Activated CD8-positive, alpha-beta T cell treated with anti-CD3 and anti-CD28 coated beads, Interleukin-2, amount 10 ng/mL, durations not matched to agents 7 days and 5 days (primary cell): ENCODE measurements at places on chromosomes 11 and 22. TPM values are rescaled to one million over a fixed set of nuclear protein-coding genes. Genes with fewer than 3 reads are reported as not detected.

The ANGPTL5 gene
- total RNA-seq = not detected

The KDM4D gene
- 0.89 TPM for total RNA-seq

The MS4A3 gene
- total RNA-seq = not detected

The ZFTA gene
- 5.6 TPM for total RNA-seq

The OR10D3 gene
- total RNA-seq = not detected

The DESI1 gene
- 35.2 TPM for total RNA-seq

The KCNJ4 gene
- total RNA-seq = not detected

The HORMAD2 gene
- not detected for total RNA-seq

The NUP160 gene
- total RNA-seq = 70.8 TPM

The APOL5 gene
- not detected for total RNA-seq

The GSTT2B gene
- total RNA-seq = not detected

The GAB2 gene
- total RNA-seq = 7.6 TPM

The SLC17A6 gene
- not detected for total RNA-seq

DNA sequence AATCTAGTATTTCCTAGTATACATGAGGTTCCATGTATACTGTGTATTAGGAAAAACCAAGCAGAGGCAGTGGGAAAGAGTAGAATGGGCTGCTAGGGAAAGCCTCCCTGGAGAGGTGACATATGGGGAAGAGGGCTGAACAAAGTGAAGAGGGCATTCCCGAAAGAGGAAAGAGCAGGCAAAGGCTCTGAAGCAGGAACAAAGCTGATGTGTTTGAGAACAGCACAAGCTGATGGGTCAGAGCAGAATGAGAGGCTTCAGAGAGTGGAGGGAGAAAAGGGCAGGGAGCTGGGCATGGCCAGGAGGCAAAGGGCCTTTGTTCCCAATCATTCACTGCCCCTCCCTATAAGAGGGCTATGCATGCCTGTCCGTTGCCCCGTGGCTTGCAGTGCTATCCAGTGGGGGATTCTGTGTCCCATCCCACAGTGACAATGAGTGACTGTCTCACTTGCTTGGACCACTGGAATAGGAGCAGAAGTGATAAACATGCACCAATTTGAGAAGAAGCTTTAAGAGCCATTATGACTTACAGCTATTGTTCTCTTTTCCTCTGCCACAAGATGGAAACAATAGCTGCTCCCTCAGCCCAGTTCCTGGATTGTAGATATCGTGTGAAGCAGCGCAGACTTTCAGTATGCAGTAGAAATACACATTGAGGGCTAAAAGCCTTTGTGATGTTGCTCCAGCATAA is 39.6 kb downstream of the GALNT18 start:
- DNase-seq = no peak

- no peak for DNase-seq
Observed at GRCh38 chr11:122025757-122026156, 90.3 kb downstream of the BLID start.

DNA sequence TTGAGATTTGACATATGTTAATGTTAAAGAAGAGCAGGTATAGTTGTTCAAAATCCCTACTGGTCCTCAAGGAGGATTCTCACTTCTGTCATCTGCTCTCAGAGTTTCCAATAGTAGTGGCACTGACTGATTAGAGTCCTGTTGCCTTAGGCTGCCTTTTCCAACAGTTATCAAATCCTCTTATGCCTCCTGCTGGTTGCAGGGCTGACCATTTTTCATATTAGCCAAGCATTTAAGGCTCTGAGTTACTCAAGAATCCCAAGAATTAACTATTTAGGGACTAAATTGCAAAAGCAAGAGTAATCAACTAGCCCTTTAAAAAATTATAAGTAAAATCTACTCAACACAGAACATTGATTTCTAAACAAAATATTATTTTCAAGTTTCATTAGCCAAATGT is 212.0 kb upstream of the CHORDC1 start:
- no peak for DNase-seq

DNA sequence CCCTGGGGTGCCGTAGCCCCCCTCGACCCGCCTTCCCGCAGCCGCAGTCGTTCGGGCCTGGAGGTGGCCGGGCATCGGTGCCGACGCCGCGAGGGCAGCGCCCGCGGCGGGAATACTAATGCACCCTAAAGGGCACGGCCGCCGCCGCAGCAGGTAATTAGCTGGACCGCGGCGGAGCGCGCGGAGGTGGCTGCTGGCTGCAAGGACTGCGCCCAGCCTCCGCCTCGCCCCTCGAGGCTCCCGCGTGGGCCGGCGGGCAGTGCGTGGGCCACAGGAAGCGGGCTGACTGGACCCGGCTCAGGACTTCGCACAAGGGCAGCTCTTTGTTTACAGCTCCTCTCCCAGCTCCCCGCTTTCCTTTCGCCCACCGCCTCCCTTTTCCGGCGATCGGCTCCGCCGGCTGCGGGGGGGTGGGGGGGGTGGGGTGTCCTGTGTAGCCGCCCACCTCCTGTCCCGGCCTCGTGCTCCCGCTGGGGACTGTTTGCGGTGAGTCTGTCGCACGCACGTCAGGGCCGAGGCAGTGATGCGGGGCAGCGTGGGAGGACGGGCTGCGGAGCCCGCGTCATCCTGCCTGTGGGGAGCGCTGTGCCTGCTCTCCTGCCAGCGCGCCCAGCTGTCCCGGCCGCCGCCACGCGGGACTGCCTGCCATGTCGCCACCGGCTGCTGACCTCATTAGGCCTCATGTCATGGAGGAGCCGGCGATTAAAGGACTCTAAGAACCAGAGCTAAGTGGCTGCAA is 53.2 kb downstream of the GRIK4 start:
- DNase-seq = peak; percentile 22

DNA sequence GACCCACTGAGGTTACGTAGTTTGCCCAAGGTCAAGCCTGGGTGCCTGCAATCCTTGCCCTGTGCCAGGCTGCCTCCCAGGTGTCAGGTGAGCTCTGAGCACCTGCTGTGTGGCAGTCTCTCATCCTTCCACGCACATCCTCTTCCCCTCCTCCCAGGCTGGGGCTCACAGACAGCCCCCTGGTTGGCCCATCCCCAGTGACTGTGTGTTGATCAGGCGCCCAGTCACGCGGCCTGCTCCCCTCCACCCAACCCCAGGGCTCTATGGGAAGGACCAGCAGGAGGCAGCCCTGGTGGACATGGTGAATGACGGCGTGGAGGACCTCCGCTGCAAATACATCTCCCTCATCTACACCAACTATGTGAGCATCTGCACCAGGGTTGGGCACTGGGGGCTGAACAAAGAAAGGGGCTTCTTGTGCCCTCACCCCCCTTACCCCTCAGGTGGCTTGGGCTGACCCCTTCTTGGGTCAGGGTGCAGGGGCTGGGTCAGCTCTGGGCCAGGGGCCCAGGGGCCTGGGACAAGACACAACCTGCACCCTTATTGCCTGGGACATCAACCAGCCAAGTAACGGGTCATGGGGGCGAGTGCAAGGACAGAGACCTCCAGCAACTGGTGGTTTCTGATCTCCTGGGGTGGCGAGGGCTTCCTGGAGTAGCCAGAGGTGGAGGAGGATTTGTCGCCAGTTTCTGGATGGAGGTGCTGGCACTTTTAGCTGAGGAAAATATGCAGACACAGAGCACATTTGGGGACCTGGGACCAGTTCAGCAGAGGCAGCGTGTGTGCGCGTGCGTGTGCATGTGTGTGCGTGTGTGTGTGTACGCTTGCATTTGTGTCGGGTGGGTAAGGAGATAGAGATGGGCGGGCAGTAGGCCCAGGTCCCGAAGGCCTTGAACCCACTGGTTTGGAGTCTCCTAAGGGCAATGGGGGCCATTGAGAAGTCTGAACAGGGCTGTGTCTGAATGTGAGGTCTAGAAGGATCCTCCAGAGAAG is 1.6 kb downstream of the GSTP1 start:
- no peak for DNase-seq

- no peak for DNase-seq
Observed at GRCh38 chr11:123439616-123440015, 9.5 kb downstream of the GRAMD1B start.

DNA sequence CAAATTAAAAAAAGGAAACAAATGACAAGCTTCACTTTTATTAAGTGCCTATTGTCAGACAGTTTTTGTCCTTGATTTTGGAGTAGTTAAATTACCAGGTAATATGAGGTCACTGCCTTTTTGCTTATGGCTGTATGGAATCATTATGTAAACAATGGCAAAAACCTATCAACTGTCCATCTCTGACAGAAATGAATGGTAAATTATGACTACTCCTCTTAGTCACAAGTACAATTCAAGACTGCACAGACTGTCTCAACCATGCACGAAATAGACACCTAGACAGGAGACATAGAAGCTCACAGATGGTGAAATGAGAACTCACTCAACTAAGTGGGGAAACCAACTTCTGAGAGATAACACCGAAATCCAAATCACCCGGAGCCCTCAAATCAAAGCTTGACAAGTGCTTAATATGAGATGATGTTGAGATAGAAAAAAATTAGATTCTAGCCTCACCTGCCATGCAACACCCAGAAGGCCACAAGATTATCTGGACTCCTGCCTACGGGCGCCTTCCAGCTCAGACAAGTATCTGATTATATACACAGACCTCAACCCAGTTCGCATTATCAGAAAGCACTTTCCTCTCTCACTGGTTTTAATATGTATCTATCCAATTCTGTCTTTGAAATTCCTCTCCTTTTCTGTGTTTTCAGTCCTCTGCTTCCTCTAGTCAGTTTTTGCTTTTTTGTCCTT is 199.3 kb downstream of the CADM1 start:
- no peak for DNase-seq

- no peak for DNase-seq
Observed at GRCh38 chr11:1072821-1073231, 1.8 kb upstream of the MUC2 start.

DNA sequence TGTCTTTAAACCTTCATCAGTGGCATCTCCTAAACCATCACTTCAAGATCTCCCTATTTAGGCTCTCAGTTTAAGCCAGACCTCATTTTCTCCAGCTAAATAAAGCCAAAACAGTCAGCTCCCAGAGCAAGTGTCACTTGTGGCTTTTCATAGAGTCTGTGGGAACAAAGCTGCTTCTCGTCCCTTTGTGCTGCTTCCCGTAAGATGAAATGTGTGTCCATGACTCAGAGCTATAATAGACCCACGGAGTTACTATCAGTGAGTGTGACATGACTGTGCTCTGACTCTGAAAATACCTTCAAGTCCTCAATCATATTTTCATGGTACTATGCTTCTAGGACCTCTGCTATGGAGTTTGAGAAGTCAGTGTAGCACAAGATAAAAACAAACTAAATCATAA is 57.3 kb upstream of the SLN start:
- no peak for DNase-seq

GRCh38 chr22:40400159-40400558 is 29.8 kb downstream of the SGSM3 start:
- peak; percentile 82 for DNase-seq

DNA sequence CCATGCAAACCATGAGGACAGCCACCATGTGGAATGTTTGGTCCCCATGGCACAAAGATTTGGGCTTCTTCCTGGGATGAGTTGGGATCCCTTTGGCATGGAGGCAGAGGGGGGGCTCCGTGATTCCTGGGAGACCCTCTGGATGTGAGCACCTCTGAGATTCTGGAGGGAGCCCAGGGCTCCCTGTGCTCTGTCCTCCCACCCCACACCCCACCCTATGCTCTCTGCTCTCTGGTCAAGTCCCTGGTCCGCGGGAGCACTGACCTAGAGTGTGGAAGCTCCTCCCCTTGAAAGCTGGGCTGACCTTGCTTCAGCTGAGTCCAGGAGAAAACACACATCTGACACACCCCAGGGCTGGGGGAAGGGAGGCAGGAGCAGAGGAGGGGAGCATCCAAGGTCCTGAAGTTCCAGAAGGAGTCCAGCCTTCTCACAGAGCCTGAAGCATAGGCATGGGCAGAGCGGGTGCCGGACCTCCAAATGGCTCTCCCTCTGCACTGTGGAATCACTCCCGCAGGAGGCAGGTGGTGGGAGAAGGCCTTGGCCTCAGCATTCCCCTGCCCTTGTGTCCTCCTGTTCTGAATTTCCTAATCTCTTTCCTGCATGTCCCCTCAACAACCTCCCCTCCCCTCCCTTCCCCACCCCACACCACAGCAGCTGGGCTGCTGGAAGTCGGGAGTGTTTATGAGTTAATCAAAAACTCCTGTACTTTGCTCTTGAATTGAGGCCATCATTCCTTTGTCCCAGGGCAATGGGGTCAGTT is 25.7 kb upstream of the OAF start:
- DNase-seq = no peak

DNA sequence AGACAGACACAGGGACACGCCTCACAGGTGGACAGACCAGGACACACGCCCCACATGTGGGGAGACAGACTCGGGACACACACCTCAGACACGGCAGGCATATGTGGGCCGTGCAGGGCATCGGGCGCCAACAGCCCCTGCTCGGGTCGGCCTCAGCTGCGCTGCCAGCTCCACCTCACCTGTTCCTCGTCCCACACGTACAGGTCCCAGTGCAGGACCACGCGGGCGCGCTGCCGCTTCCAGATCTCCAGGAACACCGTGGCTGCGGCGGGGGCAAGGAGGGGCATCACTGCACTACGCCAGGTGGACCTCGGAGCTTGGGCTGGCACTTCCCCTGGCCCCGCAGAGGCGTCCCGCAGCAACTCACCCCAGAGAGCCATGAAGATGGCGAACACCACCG is 12.4 kb downstream of the ANO9 start:
- no peak for DNase-seq

- DNase-seq = peak; percentile 94
Observed at GRCh38 chr11:10750838-10751580, at the start of gene CTR9. CTR9 (plus strand) TSS chr11:10751246; CDS start chr11:10751413, 167 bp downstream.

GRCh38 chr11:26319906-26320305 is 12.0 kb upstream of the ANO3 start:
- DNase-seq = no peak

GRCh38 chr11:121374286-121374985 is 77.7 kb upstream of the SORL1 start:
- no peak for DNase-seq

GRCh38 chr11:11409224-11409623 is 56.2 kb upstream of the CSNK2A3 start:
- DNase-seq = no peak

DNA sequence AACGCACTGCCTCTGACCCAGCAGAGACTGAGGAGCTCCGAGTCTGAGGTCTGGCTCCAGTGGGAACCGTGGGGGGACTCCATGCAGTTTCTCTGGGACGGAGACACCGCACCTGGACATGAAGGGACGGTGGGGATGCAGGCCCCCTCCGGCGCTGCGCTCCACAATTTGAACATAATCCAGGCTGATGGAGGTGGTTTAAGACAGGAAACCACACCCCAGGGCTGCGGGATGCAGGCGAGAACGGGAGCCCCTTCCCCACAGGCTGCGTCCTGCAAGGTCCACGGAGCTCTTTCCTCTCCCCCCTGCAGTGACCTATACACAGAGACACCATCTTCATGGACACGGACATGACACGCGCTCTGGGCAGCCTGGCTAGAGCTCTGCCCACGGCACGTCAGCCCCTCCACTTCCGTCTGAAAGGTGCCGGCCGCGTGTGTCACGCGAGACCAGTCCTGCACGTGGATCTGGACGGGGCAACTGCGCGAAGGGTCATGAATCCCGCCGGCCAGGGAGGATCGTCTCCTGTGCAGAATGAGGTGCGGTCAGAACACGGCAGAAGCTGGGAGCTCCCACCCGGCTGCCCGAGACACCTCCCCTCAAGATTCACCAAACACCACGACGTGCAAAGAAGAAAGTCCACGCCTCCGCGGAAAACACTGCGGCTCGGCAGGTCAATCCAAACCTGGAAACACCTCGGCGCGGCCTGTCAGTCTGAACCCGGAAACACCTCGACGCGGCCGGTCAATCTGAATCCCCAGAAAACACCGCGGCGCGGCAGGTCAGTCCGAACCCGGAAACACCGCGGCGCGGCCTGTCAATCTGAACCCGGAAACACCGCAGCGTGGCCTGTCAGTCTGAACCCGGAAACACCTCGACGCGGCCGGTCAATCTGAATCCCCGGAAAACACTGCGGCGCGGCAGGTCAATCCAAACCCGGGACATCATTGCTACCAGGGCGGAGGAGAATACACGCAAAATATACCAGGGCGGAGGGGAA is 212.4 kb downstream of the BRD1 start:
- no peak for DNase-seq

- no peak for DNase-seq
Observed at GRCh38 chr11:109435121-109435742, 13.2 kb downstream of the C11orf87 start.
